ENCODE measurements at places on chromosomes 11 and 22. TPM values are rescaled to one million over a fixed set of nuclear protein-coding genes. Genes with fewer than 3 reads are reported as not detected.

The KRTAP5-11 gene
- not detected for total RNA-seq

The F2 gene
- total RNA-seq, result not detected

The TRIM6 gene
- total RNA-seq, result 0.58 TPM

The OR52R1 gene
- total RNA-seq, result not detected

The VSIG10L2 gene
- 0.08 TPM for total RNA-seq

The RCOR2 gene
- total RNA-seq, result 10.5 TPM

DNA sequence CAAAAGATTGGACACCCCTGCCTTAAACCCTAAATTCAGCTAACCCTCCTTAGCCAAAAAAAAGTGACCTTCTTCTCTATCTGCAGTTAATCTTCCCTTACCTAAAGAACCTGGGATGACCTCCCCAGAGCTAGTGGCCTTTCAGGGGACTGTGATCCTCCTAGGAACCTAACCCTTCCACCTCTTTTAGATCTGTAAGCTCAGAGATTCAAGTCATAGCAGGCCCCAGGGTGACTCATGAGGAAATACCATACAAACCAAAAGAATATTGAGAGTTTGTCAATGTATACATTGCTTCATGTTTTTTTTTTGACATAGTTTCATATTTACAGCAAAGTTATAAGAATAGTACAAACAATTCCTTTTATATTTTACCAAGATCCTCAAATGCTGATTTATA, 38.3 kb upstream of the CXCR5 start:
- no peak for DNase-seq

- DNase-seq, result no peak
These were observed 1621.6 kb upstream of the RAG2 start for GRCh38 chr11:38219636-38220035.

DNA sequence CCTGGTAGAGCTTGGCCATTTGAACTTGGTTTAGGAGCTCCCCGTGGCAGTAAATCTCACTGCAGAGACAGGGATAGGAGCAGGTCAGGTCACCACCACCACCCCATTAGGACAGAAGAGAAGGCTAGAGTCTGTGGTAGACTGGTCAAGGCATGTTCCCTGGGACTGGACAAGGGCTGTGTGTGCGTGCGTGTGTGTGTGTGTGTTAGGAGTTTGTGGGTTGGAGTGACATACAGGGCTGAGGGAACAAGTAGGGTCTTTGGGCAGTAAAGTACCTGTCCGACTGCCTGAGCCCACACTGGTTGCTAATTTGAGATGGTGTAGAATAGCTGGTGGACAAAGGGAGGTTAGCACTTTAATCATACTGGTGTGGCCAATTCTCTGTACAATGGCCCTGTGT, 16.1 kb downstream of the TREH start:
- no peak for DNase-seq

GRCh38 chr22:26981541-26981940, 324.2 kb downstream of the MIAT start:
- no peak for DNase-seq

DNA sequence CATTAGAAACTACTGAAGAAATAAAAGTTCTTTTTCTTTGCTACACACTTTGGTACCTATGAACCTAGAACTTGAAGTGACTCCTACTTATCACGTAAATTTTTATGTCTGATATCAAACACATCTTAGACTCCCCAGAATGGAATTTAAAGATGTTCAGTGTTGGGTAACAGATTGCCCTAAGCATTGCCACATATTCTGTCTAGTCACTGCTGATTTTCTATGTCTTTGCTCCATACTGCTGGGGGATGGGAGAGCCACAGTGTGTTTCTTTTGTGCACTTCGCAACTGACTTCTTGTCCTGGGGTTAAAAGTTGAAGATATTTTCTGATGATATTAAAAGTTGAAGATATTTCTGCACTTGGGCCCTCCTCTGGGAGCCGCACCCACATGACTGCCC, 19.4 kb upstream of the MYO18B start:
- DNase-seq, result no peak

GRCh38 chr11:72293910-72294615, 50.1 kb upstream of the PHOX2A start:
- no peak for DNase-seq

DNA sequence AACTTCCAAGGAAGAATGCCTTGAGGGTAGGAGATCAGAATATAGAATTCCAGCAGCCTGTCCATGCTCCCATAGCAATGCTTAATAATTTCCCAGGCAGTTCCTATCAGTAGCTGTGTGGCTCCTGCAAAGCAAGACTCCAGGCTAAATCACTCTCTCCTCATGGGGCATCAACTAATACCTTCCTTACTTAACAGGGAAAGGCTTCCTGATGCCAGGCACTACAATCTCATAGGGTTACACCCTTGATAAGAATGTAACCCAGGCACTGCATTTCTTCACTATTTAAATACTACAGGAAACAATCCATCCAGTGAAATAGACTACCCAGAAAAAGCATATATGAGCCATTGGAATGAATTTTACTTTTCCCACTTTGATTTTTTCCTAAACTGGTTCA, 615.0 kb upstream of the ARHGAP42 start:
- DNase-seq, result no peak

- DNase-seq, result no peak
These were observed 3.1 kb downstream of the SHISAL1 start for GRCh38 chr22:44309647-44310046.

DNA sequence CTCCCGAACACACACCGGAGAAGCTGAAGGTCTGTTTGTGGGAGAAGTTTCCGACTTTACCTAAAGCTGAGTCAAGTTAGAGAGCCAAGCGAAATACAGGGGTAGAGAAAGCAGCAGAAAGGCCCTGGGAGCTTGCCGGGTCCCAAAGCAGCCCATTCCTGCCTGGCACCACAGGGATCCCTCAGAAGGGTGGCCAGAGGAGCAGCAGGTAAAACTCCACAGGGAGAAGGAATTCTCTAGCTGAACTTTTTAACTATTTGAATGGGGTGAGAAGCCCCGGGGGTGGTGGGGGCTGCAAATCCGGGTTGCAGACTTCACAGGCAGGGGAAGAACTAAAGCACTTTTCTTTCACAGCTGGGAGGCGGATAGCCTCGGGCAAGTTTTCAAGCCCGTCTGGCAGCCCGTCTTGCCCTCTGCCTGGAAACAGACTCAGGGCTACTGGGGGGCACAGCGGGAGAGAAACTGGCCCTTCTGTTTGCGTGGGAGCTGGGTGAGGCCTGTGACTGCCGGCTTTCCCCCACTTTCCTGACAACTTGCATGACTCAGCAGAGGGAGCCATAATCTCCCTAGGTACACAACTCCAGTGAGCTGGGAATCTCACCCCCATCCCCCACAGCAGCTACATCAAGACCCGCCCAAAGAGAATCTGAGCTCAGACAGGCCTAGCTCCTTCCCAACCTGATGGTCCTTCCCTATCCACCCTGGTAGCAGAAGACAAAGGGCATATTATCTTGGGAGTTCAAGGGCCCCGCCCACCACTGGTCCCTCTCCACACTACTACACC, 311.0 kb downstream of the SBF2 start:
- DNase-seq, result no peak

DNA sequence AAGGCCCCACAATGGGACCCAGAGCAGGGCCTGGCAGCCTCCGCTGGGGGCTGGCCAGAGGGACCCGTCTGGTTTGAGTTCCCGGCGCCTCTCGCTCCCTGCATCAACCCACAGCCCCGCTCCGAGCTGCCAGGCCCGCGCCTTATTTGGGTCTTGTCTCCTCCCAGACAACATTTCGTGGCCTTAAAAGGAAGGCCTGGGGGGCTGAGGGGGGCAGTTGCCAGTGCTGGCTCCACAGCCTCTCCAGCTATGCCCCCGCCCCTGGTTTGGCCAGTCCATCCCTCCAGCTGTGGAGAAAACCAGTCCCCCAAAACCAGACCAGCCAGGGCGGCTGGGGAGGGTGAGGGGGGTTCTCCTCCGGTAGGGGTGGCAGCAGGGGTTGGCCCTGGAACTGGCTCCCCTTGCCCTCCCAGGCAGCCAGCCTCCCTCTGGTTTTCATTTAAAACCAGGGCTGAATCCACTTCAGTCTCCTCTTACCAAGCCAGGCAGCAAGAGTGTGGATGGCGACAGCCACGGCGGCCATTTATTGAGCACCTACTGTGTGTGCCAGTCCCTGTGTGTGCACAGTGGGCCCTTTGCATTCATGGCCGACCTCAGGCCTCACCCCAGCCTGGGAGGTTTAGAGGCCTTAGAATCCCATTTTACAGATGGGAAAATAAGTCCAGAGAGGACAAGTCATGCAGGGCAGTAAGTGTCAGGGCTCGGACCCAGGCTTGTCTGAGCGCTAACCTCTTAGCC, 18.6 kb downstream of the EMID1 start:
- DNase-seq, result no peak

GRCh38 chr22:24282401-24282800, 11.8 kb downstream of the SPECC1L start:
- DNase-seq, result no peak

GRCh38 chr11:70005107-70005818, 72.9 kb upstream of the ANO1 start:
- no peak for DNase-seq

DNA sequence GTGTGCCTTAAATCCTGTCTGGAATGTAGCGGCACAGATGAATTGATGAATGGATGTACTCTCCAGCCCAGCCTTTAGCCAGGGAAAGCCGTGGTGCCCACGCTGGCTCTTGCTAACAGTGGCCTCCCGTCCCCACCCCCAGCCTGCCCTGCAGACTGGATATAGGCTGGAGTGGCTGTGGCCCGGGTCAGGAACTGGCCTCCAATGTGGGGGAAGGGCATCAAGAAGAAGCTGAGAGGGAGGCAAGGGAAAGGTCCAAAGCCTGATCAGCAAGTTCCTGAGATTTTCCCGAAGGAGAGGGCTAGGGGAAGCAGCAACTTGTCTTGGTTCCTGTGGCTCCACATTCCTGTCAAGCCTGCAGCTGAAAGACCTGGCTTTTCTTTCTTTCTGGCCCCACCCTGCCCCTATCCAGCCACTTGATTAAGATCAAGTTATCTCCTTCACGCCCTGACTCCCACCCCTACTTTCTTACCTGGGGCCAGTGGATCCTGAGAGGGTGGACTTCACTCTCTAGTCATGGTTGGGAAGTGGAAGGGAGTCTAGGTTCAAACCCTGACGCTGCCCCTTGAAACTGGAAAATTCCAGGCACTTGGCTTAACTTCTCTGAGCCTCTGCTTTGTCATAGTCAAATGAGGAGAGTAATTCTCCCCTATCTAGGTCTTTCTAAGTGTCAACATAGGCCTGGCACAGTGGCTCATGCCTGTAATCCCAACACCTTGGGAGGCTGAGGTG, 11.0 kb upstream of the MICALL1 start:
- DNase-seq, result no peak

DNA sequence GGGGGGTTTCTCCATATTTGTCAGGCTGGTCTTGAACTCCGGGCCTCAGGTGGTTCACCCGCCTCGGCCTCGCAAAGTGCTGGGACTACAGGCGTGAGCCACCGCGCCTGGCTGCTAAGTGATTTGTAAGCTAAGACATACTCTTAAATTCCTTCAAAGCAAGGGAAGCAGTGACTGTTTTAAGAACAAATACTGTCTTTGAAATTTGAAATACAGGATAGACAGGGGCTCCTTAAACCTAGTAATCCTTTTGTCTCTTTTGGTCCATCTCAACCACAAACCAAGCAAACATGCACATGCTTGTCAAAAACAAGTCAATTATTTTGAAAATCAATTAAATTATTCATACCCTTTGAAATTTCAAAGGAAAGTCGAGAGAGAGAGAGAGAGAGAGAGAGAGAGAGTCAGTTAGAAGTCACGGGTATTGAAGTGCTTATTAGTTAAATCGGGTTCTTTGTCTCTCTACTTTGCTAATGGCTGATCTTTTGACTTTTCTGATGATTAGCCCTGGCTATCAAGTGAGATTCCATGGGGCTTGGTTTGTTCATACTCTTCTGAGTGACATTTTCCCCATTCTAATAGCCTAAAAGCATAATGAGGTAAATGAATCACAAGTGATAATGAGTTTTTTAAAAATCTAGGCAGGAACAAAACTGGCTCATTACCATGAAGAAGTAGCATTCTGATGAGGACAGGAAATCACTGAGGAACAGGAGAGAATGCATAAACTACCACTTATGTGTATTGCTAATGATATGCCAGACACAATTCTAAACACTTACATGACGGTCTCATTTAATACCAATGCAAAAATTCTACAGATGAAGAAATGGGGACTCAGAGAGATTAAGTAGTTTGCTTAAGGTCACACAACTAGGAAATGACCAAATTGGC, 48.0 kb downstream of the MCHR1 start:
- DNase-seq, result no peak

DNA sequence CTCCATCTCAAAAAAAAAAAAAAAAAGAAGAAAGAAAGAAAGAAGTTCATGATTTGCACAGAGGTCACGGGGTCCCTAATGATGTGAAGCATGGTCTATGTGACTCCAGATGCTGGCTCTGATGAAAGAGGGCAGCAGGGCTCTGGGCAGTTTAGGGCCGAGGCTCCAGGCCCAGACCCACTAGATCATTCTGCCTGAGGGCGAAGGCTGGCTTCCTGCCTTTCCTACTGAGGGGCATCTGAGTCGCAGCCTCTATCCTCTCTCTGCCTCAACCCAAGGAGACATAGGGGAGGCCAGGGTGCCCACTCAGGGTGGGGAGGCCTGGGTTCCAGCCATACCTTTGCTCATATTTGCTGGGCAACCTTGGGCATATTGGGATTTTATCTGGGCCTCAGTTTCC, 4.8 kb downstream of the SLC35E4 start:
- no peak for DNase-seq

GRCh38 chr11:34313099-34313517, 44.7 kb downstream of the ABTB2 start:
- no peak for DNase-seq

DNA sequence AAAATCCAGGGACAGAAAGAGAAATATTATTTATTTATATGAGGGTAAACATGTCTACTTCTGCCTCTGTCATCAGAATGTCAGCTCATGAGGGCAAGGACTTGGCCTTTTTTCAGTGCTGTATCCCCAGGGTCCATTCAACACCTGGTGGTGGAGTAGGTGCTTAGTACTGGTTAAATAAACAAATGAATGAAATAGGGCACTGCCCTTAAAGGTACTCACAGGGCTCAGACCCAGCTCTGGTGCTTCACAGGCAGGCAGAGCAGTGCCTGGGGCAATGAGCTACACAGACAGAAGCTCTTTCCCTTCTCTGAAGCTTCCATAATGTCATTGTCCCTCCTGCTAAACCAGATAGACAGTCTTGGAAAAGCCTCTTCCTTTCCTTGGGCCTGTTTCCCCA, 30.9 kb downstream of the P4HA3 start:
- DNase-seq, result no peak

DNA sequence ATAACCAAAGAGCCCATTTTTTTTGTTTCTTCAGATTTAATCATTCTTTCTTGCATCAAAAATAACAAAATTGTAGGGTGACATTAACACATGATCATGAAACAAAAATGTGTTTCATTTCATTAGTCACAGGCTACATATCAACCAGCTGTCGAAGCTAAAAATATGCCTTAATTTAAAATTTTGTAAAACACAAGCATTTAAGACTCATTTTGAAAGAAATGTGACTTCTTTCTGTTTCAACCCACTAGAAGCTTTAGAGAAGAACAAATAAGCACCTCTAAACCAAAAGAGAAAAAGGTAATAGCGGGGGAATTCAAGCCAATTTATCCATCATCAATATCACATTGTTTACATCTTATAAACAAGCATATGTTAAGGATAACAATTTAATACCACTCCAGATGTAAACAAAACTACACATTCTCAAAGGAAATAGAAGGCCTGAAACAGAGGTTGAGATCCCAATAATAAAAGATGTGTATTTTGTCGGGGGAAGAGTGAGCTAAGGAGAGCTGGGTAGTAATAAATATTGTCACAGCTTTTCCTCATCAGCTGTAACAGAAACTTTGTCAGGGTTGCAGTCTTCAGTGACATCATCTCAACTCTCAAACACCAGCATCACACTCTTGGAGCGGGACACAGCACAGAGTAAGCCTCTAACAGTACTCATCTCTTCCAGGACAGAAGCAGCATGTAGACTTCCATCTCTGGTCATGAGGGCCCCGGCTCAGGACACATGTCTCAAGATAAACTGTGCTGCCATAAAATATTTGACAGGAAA, 42.0 kb downstream of the ALG9 start:
- no peak for DNase-seq

Data from left ventricle myocardium inferior (tissue), 1 donor.